ENCODE measurements at places on chromosomes 4 and X.
A peak's percentile ranks its signal among the peaks of the same experiment; 100 is the strongest.

DNA sequence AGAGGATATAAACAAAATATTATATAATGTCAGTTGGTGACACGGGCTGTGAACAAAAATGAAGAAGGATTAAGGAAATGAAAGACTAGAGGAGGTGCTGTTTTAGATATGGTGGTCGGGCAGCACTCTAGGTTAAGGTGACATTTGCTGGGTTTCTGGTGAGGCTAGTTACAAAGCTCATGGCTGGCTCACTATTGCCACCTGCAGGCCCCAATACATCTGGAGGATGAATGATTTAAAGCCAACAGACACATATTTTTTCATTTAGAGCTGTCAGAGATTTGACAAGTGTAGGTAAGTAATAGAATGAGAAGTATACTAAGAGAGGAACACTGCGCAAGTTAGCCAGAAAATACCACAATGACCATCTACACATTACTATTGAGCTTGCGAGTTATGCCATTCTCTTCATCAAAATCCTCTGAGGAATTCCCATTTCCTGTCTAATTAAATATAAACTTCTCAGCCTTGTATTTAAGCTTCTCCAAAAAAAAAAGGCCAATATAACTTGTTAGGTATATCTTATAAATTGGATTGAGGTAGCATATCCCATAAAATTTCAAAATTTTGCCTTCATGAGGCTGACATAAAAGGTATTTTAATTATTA is 6.4 kb upstream of the FGG start:
- DNase-seq, result peak; percentile 75

- DNase-seq, result no peak
These were observed 88.1 kb downstream of the COL4A5 start for GRCh38 chrX:108527724-108528123.

DNA sequence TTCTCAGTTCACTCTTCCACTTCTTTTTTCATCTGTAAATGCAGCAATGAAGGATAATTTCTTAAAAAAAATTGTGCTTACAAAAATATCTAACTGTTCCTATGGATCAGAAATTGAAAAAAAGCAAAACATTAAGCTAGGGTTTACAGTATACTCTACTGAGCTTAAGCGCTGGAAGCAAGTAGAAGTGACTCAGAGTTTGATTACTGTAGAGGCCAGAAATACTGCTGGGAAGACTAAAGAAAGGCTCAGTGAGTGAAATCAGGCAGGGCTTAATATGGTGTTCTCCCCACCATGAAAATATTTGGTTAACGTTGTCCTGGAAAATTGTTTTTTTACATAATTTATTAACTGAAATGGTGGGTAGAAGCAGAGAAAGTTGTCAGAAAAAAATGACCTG is 1061.8 kb upstream of the GRIA3 start:
- no peak for DNase-seq

GRCh38 chr4:18297684-18298083 is 276.1 kb upstream of the LCORL start:
- no peak for DNase-seq

DNA sequence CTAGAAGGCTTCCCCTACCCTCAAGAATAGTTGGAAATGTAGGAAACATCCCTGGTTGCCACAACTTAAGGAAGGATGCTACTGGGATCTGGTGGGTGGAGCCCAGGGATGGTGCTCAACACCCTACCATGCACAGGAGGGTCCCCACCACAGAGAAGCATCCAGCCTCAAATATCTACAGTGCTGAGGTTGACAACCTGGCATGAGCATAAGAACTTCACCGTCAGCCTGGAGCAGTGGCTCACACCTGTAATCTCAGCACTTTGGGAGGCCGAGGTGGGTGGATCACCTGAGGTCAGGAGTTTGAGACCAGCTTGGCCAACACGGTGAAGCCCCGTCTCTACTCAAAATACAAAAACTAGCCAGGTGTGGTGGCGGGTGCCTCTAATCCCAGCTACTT is 24.0 kb upstream of the ASMTL start:
- DNase-seq, result no peak

GRCh38 chr4:162782096-162782777 is 384.5 kb downstream of the NAF1 start:
- DNase-seq, result no peak

DNA sequence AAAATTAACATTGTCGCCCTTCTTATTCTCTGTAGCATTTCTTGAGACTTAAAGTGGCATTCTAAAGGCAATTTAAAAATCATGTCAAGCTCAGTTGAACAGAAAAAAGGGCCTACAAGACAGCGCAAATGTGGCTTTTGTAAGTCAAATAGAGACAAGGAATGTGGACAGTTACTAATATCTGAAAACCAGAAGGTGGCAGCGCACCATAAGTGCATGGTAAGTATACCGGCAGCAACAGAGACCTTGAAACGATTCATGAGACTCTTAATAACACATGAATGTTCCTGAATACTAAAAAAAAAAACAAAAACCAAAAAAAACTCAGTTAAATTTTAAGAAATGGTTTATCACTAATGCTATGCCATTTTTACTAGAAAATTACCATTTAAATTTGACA is 82.4 kb upstream of the HPRT1 start:
- peak; percentile 43 for DNase-seq

DNA sequence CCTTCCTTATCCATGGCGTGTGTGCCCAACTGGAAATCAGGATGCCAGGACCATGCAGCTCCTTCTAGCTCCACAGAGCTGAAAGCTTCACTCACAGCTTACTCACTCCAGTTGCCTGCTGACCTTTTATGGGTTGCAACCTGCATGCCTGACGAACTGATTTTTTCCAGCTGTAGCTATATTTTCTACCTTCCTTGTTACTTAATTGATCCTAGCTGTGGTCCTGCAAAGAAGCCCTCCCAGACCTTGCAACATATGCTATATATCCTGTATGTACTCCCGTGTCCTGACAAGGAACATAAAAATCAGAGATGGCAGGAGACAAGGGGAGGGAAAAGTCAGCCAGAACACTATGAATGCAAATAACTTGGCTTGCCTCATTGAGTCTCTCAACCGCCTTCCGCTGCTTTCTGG is 135.3 kb upstream of the LDB2 start:
- DNase-seq, result no peak

Data from suppressor macrophage (primary cell).